Epithelial cell of umbilical artery (primary cell): ENCODE measurements at places on chromosomes 12 and 14. TPM values are rescaled to one million over a fixed set of nuclear protein-coding genes. Genes with fewer than 3 reads are reported as not detected.

Gene KCNC2
- not detected in 2 replicates for total RNA-seq

Gene DPY19L2
- 1.9 and 6.7 TPM in 2 replicates for total RNA-seq

Gene ACVRL1
- total RNA-seq, result 1,152 and 1,206 TPM in 2 replicates

Gene TCL1B
- not detected in 2 replicates for total RNA-seq

Gene KRT82
- not detected in 2 replicates for total RNA-seq

Gene FAM177A1
- 25.3 and 36.2 TPM in 2 replicates for total RNA-seq

Gene NIN
- 33.5 and 33.6 TPM in 2 replicates for total RNA-seq

Gene KCNMB4
- 3.9 and 4.0 TPM in 2 replicates for total RNA-seq

Gene RIMKLB
- total RNA-seq, result 42.9 and 87.8 TPM in 2 replicates

Gene NRIP2
- not detected in 2 replicates for total RNA-seq

Gene KCNK10
- not detected in 2 replicates for total RNA-seq

Gene SLC25A21
- 1.4 and 2.3 TPM in 2 replicates for total RNA-seq

Gene TMEM119
- total RNA-seq, result 0.32 and 0.76 TPM in 2 replicates

Gene MANSC4
- 0.32 TPM in 1 of 2 replicates, not detected in the other for total RNA-seq

Gene SALL2
- 1.2 and 1.3 TPM in 2 replicates for total RNA-seq

Gene PRB2
- total RNA-seq, result not detected in 2 replicates

Gene LPAR5
- not detected in 2 replicates for total RNA-seq

Gene ART4
- total RNA-seq, result 16.9 and 29.5 TPM in 2 replicates

Gene TAS2R19
- 4.0 and 5.5 TPM in 2 replicates for total RNA-seq

Gene KRT8
- total RNA-seq, result 7.5 and 10.6 TPM in 2 replicates

Gene KRT2
- total RNA-seq, result not detected in 2 replicates

Gene OTUB2
- total RNA-seq, result 0.76 and 0.97 TPM in 2 replicates

Gene IAPP
- total RNA-seq, result not detected in 2 replicates

Gene RNASE3
- not detected in 2 replicates for total RNA-seq

Gene OR4E2
- total RNA-seq, result not detected in 2 replicates

Gene DCAF11
- 43.5 and 91.6 TPM in 2 replicates for total RNA-seq

Gene EML1
- total RNA-seq, result 66.9 and 90.0 TPM in 2 replicates

Gene ACRBP
- 0.32 and 0.46 TPM in 2 replicates for total RNA-seq

Gene WSCD2
- total RNA-seq, result not detected in 2 replicates

Gene RD3L
- not detected in 2 replicates for total RNA-seq

Gene CACNA2D4
- total RNA-seq, result 1.1 TPM in 1 of 2 replicates, not detected in the other

Gene STX2
- 31.3 and 31.8 TPM in 2 replicates for total RNA-seq

Gene FAM222A
- 0.15 and 0.32 TPM in 2 replicates for total RNA-seq

Gene ACIN1
- total RNA-seq, result 57.5 and 65.7 TPM in 2 replicates

Gene KRAS
- total RNA-seq, result 19.5 and 21.9 TPM in 2 replicates

Gene MMP19
- 0.30 and 0.32 TPM in 2 replicates for total RNA-seq

Gene DEPDC4
- total RNA-seq, result 0.32 and 0.61 TPM in 2 replicates
